ENCODE measurements at places on chromosomes 7 and 10. TPM values are rescaled to one million over a fixed set of nuclear protein-coding genes. Genes with fewer than 3 reads are reported as not detected.

GRCh38 chr10:48814933-48815332 is 124.7 kb downstream of the LRRC18 start:
- peak; percentile 60 for DNase-seq

DNA sequence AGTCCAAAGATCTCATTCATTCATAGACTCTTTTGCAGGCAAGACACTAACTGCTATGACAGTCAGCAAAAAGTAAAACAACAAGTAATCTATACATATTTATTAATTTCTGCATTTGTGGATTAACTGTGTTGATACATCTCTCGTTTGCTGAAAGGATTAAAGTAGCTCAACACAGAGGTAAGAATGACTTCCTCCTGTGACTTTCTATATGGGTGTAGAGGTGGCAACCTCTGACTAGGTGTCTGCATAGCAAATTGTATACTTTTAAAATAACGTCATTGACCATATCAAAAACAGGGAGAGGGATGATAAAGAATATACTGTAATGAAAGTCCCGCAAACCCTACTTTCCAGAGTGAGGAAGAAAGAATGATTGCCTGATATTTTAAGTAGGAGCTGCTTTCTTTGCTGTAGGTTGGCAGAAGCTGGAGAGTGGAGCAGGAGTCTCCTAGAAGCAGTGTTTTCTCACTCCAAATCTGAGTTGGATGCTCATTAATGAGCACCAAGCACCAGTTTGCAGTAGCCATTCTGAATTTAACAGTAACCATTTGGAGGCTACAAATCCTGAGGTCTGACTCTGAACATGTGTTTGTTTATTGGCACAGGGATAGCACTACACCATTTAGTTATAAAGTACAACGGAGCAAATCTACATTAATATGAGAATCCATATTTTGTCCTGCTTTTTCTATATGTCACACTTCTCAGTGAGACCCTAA is 9.2 kb upstream of the LRRN3 start:
- DNase-seq, result no peak

- peak; percentile 66 for DNase-seq
These were observed 28.1 kb upstream of the SH2D4B start for GRCh38 chr10:80509403-80510161.

The DRGX gene
- not detected for total RNA-seq

The SORCS3 gene
- total RNA-seq, result not detected

DNA sequence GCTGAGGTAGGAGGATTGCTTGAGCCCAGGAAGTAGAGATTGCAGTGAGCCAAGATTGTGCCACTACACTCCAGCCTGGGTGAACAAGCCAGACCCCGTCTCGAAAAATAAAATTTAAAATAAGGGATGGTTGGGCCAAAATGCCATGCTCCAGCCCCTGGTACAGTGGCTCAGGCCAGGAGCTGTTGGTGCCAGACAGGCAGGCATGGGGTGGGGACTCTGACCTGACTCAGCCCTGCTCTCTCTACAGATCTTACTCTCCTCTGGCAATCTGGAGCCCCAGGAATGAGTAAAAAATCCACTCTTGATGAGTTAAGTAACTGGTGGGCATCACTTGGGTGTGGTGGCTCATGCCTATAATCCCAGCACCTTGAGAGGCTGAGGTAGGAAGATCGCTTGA is 8.4 kb upstream of the TMEM120A start:
- DNase-seq, result no peak

The EBF3 gene
- 0.04 TPM for total RNA-seq

DNA sequence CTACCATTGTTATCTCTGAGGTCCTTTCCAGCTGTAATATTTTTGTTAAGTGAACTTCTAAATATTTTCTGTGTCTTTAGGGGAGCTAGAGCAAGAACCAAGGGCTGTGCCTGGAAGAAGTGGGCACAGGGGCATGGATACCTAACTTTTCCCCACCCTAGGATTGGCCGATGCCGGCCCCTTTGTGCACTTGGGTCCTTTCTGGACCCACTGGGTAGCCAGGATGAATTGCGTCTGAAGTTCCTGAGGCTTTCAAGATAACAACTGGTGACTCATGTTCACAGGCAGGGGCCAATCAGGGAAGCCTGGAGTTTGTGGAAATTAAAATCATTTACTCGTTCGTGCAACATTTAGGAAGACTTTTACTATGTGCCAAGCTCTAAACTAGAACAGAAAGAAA is 758 bp downstream of the DPCD start:
- DNase-seq, result peak; percentile 29

The NUTM2B gene
- 0.68 TPM for total RNA-seq

The IL2RA gene
- not detected for total RNA-seq

- DNase-seq, result no peak
These were observed 170.1 kb upstream of the SEMA3D start for GRCh38 chr7:85356916-85357315.

GRCh38 chr10:13390604-13391522 is 42.8 kb upstream of the SEPHS1 start:
- no peak for DNase-seq

GRCh38 chr10:1268831-1269230 is 212.6 kb downstream of the WDR37 start:
- DNase-seq, result no peak

The ANKRD1 gene
- not detected for total RNA-seq

DNA sequence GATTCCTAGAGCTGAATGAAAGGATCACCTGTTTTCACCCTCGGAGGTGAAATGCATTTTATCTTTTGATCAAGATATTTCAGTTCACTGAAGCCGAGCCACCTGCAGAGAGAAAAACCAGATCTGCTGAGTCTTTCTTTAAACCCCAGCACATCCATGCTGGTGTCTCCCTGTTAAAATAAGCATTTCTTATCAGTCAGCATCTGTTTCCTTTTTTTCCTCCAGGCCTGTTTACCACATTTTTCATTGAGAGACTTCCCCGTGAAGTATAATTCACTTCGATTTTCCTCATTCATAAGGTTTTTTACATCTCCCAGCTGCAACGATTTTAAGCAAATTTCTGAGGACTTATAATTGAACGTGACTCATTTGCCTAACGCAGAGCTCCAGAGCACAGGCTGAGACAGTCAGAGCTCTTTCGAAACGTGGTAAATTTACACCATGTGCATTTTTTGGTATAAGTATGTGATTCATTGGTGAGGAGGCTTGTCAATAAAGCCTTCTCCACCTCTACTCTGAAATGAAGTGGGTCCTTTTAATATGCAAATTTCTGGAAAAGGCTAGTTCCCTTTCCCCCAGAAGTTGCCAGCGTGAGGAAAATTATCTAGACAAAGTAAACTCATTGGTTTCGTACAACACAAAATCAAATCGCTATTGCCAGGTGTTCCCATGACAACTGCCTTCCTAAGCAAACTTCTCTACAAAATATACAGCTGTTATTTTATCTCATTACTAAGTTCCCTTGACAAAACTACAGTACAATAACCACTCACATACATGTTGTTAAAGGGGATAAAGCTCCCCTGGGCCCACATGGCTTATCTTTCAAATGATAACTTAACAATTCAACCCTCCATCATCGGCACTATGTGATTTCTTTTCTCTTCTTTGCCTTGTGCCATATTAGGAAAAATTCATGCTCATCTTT is 374.8 kb upstream of the AKR1E2 start:
- peak; percentile 77 for DNase-seq

GRCh38 chr7:141452911-141453310 is 98.3 kb upstream of the AGK start:
- no peak for DNase-seq

- no peak for DNase-seq
These were observed 25.8 kb upstream of the SH2B2 start for GRCh38 chr7:102260856-102261255.

- no peak for DNase-seq
These were observed 62.6 kb upstream of the TBX20 start for GRCh38 chr7:35316549-35316948.

DNA sequence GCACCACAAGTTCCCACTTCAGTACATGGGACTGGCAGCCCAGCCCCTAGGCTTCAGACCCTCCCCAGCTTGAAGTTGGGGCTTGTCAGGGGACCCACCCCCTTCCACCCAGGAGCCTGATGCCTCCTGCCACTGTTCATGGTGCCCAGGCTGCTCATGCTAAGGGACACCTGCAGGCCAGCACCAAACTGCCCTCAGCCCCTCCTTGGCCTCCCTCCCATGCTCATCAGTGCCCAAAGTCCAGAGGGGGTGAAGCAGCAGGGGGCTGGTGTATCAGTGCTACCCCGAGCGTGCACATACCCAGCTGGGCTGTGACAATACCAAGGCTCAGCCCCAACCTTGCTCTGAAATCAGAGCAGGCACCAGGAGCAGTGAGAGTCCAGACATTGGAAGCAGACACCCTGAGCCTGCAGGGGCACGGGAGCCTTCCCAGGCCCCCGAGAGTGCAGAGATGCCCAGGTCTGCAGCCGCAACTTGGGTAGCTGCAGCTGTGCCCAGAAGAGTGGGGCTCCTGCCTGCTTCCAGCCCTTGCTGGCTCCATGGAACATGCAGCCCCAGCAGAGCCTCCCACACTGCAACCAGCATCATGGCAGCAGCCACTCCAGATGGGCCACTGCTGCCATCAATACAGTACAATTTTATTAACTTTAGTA is 79.0 kb downstream of the MTERF1 start:
- DNase-seq, result no peak

DNA sequence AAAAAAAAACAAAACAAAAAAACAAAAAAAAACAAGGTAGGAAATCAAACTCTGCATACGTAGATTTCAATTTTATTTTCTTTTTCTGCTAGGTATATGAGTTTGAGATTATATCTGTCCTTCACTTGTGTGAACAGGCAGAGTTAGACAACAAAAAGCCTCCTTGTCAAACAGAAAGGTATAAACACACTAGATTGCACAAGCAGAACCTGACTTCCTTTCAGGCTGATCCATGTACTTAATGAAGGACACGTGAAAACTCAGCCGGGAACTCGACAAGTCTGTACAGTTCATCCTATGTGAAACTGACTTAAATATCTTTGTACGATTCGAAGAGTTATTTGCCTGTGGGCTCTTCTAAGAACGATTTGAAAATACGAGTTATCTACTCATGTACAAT is 254.1 kb downstream of the ARL4A start:
- peak; percentile 90 for DNase-seq

The GATA3 gene
- 8.3 TPM for total RNA-seq

The KIF11 gene
- 34.1 TPM for total RNA-seq

DNA sequence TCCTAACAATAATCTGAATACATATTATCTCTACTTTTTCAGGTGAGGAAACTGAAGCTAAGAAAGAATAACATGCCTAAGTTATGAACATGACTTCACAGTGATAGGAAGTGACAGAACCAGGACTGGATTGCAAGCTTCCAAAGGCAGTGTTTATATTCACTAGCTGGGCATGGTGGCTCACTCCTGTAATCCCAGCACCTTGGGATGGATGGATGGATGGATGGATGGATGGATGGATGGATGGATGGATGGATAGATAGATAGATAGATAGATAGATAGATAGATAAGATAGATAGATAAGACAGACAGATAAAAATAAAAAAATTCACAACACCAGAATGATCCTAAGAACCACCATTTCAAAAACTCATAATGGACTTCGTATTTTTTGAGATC is 18.2 kb upstream of the JMJD1C start:
- no peak for DNase-seq

The SPDYE9 gene
- not detected for total RNA-seq

The SPDYE16 gene
- total RNA-seq, result not detected

DNA sequence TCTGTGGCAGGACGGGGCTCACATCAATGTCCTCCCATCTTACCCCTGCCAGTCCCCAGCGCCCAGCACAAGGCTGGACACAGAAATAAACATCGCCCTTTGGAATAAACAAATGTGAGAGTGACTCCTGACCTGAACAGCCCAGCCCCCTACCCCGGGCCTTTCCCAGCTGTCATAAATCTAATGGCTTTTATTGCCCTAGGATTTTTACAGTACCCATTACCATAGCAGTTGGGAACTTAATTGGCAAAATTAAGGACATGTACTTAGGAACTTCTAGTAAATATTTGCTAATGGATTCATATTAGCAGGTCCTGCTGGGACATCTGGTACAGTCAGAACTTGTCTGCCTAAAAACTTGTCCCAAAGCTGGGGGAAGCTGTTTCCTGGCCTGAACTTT is 76.6 kb downstream of the GLRX3 start:
- DNase-seq, result no peak

GRCh38 chr10:13842117-13842516 is 255.4 kb downstream of the PRPF18 start:
- DNase-seq, result no peak

The GRID2IP gene
- 0.14 TPM for total RNA-seq

DNA sequence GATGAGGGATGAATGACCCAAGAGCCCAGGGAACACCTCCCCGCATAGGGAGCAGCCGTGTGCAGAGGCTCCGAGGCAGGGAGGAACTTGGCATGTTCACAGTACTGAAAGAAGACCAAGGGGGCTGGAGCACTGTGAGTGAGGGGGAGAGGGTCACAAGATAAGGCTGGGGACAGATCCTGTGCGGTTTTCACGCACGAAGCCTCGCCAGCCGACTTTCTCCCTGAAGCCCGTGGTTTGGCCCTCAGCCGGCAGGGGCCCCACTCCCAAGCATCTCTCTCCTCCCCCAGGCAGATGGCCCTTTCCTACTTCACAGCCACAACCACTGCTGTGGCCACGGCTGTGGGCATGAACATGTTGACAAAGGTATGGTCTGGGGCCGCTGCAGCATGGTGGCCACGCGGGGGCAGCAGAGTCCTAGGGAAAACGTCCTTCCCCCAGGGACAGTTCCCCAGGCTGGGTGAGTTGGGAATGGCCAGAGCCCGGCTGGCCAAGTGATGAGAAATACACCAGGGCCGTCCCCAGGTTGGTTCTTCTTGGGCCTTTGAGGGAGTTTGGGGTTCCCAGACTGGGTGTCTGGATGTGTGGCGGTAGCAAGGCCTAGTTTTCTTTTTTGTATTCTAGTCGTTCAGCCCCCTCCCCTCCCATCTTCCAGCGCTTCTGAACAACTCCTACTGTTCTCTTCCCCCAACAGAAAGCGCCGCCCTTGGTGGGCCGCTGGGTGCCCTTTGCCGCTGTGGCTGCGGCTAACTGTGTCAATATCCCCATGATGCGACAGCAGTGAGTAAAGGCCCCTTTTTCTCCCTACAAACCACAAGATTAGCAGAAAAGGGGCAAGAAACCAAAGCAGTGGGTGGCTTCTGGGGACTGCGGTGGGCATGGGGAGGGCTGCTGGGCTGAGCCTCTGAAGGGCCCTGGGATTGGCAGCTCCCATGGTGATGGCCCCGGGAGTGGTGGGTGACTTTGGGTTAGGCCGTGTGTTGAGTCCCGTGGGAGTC is 14.4 kb upstream of the WBP1L start:
- DNase-seq, result no peak

The C10orf67 gene
- total RNA-seq, result 0.11 TPM

The PDGFA gene
- 42.0 TPM for total RNA-seq

The IFIT2 gene
- 2.7 TPM for total RNA-seq

The GRM3 gene
- not detected for total RNA-seq

- DNase-seq, result no peak
These were observed 409.7 kb upstream of the MTPN start for GRCh38 chr7:136386876-136387275.

- no peak for DNase-seq
These were observed 518 bp downstream of the AGFG2 start for GRCh38 chr7:100539436-100540006.

- DNase-seq, result no peak
These were observed 69.8 kb upstream of the INSIG1 start for GRCh38 chr7:155227788-155228458.

GRCh38 chr10:22816298-22816653 is 101.9 kb upstream of the PIP4K2A start:
- peak; percentile 71 for DNase-seq
